Endothelial cell of umbilical vein (primary cell): ENCODE measurements at places on chromosomes 4 and X.

GRCh38 chr4:26916195-26916594, 55.6 kb downstream of the STIM2 start:
- DNase-seq: no peak

DNA sequence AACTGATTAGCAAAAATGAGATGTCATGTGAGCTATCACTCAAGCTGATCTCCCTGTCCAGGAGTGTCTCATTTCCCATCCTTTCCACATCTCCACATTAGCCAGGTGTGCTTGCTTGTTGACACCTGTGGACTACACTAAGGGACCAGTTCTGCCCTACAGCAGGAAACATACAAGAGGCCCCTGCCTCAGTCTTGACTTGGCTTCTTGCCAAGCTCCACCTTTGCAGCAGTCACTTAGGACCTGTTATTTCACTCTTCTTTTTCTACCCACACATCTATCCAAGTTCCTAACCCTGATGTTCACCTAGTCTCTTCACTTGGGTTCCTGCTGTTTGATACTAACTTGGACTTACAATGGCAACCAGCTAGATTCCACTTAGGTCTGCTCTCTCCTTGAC, 13.2 kb downstream of the FRMD7 start:
- no peak for DNase-seq

DNA sequence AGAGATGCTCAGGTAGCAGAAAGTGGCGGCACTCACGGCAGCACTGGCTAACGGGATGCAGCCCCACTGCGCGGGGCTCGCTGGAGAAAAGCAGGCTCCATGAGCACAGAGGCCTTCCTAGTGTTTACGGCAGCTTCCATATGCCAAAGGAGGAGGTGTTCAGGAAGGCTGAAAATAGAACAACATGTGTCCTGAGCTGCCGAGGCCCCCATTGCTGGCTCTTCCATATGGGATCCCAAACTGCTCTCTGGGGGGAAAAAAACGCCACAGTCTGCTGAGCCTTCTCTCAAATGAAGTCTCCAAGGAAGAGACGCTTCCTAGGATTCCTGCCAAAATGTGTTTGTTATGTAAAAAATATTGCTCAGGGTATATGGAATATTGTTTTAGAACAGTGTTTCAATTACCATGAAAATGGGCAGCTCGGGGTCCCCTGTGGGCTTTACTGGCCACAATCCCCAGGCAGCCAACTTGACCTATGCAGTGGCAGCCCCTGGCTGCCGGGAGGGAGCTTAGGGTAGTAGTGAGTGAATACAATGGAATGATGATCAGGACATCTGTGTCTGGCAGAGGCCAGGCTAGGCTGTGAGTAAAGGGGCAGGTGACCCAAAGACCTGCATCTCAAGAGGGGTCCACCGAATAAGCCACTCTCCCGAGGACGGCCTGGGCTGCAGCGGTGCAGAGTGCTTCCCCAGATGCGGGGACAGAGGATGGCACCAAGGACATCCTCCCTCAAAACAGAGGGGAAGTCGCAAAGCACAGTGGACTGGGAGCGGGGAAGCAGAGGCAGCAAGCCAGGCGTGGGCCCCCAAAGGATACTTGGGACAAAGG, 170.1 kb downstream of the AFAP1 start:
- DNase-seq: no peak

- no peak for DNase-seq
These were observed 67.4 kb downstream of the RNF150 start for GRCh38 chr4:141065872-141066271.

GRCh38 chrX:54294306-54294705, 63.5 kb downstream of the WNK3 start:
- DNase-seq: no peak

- DNase-seq: no peak
These were observed 25.6 kb upstream of the PRDM8 start for GRCh38 chr4:80171656-80172055.

DNA sequence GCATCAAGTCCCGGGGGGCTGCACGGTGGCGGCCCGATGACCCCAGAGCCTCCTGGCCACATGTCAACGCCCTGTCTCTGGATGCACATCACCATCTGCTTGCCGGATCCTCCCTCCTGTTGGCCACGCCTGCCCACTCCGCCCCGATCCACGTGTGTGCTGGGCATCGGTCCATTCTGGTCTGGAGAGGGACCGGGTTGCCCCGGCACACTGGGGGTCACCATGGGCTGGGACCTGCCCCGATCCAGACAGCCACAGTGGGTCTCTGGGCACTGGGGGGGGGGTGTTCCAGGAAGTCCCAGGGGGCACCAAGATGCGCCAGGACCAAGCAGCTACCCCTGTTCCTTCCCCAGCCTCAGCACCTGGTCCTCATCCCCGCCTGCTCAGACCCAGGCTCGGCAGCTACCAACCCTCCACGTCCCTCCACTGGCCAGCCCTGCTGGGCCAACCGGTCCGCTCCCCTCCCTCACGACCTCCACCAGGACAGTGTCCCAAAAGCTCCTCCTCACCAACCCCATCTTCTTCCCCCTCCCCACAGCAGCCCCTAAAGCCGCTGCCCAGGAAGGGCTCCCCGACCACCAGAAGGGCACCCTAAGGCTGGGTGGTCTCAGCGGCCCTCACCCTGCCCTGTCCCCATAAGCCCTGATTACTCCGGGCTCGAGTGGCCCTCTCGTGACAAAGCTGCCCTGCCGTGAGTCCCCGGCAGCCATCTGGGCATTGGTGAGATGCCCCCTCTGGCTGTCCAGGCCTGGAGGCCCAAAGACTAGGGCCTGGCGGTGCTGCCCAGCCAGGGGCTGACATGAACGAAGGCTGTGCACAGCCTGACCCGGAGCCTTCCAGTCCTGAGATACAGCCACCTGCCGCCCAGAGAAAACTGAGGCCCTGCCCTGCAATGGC, 4.6 kb downstream of the CTBP1 start:
- DNase-seq: no peak

DNA sequence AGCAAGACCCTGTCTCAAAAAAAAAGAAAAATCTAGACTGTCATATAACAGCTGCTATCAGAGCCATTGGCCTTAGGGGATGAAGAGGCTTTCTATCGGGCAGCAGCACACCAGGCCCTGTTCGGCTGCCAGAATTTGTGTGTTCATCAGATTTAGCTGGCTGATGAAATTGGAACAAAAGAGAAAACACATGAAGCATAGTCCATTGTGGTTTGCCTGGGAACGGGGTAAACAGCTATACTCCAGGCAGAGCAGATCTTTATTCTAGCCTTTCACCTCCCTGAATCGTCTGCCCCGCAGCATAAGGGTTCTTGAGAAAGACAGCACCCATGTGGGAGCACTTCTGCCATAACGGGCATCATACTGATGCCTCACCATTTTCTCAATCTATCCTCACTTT, 11.6 kb downstream of the TKTL1 start:
- DNase-seq: no peak

GRCh38 chr4:79991601-79992000, 81.4 kb downstream of the ANTXR2 start:
- no peak for DNase-seq

DNA sequence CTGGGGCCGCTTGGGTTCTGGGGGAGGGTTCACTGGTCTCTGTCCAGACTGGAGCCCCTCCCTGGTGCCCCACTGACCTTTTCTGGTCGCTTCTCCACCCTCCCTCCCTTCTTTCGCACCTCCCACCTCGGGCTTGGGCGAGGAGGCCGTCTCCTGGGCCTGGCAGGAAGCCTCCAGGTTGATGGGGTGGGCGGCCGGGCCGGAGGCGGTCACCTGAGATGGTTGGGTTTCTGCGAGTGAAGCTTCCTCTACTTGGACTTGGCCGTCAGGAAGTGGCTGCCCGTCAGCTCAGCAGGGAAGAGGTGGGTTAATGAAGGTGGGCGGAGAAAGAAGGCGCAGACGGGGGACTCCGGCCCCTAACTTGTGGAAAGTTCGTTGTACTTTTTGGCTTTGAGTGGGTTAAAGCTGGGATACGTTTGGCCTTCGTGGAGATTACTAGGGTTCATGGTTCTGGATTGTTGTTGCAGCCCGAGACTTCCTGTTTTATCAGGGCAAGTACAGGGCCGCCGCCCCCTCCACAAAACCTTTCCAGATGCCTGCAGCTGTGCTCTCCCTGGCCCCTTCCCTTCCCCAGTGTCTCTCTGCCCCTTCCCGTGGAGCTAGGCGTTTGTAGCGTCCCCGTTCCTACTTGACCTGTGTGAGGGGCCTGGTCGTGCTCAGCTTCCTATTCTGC, 1.2 kb downstream of the AKAP17A start:
- DNase-seq: peak; percentile 52

GRCh38 chr4:153937289-153937688, 148.4 kb upstream of the SFRP2 start:
- no peak for DNase-seq

- no peak for DNase-seq
These were observed 76.6 kb downstream of the RPS3A start for GRCh38 chr4:151175754-151176631.

GRCh38 chrX:42686706-42687105, 91.3 kb downstream of the PPP1R2C start:
- no peak for DNase-seq

GRCh38 chr4:89254847-89255246, 52.8 kb downstream of the GPRIN3 start:
- DNase-seq: peak; percentile 29

DNA sequence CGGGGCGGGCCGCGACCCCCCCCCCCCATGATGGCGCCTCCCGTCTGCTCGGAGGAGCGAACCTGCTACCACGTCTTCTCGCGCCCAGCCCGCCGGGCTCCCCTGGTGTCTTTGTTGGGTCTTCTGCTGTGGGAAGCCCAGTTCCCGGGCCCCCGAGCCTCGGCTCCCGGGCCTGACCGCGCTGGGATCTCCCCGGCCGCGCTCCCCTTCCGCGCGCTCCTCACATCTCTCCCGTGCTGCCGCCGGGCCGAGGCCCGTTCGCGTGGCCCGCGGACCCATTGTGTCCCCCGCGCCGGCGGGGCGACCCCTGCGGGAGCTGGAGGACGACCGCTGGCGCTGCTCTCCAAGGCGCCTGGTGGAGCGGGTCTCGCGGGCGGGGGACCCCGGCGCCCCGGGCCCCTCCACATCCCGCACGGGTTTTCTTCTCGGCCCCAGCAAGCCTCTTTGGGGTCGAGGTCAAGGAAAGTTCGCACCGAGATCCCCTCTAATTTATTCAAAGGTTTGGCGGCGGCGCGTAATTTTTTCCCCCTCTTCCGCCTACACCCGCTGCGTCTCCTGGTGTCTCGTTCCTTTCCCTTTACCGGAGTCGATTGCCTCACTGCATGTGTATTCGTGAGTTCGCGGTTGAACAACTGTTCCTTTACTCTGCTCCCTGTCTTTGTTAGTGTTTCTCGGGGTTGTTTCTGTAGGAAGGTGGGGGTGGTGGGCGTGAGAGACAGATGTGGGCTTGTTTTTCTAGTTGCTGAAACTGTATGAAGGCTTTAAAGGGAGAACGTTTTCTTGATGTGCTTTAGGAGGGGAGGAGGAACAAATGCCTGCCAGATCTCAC, 770 bp downstream of the SMAD1 start:
- DNase-seq: peak; percentile 79

- no peak for DNase-seq
These were observed 160.8 kb downstream of the DKK2 start for GRCh38 chr4:106875340-106875739.

DNA sequence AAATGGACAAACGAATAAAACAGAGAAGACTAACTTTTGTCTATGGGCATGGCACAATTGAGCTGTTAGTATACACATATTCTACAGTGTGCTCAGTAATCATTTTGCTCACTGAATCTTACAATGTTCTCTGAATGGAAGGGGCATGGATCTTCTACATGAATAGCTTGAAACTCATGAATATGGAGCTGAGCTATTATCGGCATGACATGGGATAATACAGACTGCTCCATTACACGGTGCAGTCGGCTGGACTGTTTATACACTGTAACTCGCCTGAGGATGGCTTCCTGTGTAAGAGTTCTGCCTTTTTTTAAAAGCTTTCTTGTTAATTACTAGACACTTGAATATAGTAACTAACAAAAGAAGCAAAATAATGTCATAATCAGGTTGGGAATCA, 368.5 kb upstream of the MAD2L1 start:
- DNase-seq: no peak

- no peak for DNase-seq
These were observed 34.8 kb downstream of the OSTC start for GRCh38 chr4:108685036-108685686.

DNA sequence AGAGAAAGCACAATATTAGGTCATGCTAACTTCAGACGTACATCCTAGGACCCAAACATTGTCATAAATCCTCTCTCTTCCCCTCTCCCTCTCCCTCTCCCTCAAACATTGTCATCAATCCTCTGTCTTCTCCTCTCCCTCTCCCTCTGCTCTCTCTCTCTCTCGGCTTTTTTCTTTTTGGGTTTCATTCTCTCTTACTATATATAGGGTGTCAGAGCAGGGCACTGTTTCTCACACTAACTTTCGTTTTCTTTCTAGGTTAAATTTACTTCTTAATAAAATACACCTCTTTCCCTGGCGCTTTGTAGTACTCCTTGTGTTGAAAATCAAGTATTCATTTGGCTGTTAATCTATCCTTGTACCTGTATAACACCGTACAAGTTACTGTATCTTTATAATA, 37.0 kb upstream of the HERC5 start:
- DNase-seq: no peak

- no peak for DNase-seq
These were observed 17.1 kb downstream of the RCHY1 start for GRCh38 chr4:75497133-75497532.

DNA sequence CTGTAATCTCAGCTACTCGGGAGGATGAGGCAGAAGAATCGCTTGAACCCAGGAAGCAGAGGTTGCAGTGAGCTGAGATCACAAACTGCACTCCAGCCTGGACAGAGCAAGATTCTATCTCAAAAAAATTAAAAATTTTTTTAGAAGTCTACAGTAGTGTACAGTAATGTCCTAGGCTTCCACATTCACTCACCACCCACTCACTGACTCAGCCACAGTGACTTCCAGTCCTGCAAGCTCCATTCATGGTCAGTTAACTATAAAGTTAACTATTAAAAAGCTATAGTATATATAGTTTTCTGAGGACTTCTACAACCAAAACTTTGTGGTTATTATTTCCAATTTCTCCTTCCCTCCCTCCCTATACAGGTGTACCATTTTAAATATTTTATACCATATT, 34.7 kb upstream of the NEUROG2 start:
- DNase-seq: no peak

GRCh38 chr4:184471881-184472613, 2.3 kb downstream of the IRF2 start:
- DNase-seq: peak; percentile 55

DNA sequence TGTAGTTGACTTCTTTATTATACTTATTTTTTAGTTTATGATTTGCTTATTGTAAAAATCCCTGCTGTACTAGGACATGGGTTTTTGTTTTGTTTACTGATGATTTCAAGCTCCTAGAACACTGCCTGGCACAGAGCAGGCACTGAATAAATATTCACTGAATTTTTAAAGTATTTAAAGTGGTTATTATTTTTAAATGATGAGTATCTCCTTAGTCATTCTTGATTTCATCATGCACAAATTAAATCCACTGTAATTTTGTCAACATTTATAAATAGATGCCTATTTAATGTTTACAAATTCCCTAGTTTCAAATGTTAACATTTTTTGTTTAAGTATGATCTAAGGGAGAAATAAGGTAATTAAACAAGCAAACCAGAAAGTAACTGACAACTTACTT, 367.9 kb upstream of the SLIT2 start:
- no peak for DNase-seq
